ENCODE measurements at places on chromosomes 7 and 10.
A peak's percentile ranks its signal among the peaks of the same experiment; 100 is the strongest.

DNA sequence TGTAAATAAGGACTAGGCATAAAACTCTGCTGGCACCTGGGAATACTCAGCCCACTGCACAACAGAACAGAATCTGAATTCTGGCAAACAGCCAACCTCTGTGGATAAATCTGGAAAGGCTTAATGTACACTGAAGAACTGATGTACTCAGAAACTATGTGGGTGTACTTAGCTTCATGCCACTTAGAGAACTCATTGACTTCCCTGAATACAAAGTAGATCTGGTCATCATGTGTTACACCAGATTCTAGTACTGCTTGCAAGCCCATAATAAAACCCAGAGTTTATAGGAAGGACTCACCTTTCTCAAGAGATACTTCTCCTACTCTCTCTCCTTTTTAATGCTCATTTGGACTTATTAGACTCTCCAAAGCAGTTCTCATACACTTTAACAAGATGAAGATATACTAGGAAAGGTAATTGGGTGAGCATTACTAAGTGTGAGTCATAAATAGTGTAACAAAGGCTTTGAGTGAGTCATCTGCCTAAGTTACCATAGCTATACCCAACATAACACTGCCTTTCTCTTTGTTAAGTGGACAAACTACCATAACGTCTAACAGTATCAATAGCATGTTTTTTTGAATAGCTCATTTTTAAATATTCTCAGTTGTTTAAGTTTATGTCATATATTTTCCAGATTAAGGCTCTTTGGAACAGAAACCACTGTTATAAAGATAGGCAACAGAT is 309.1 kb downstream of the MDFIC start:
- no peak for DNase-seq

GRCh38 chr10:3014968-3015367 is 52.4 kb upstream of the PFKP start:
- DNase-seq, result no peak

DNA sequence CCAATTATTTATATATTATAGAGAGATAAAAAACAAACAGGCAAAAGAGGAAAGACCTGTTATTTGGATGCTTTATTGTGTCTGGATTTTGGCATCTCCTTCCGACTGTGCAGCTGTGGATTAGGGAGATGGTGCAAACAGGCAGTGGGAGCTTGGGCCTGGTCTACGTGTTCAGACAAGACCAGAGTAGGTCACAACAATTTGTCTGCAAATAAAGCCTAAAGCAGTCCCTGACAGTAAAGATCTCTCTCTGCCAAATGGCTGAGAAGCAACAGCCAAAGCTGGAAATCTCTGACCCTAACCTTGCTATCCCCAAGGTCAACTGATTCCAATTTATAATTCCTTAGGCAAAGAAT is 82.0 kb downstream of the ABLIM1 start:
- no peak for DNase-seq

GRCh38 chr10:88731296-88731695 is 25.2 kb downstream of the LIPK start:
- DNase-seq, result no peak

GRCh38 chr10:56346845-56347415 is 14.1 kb downstream of the ZWINT start:
- no peak for DNase-seq

GRCh38 chr7:83732305-83732704 is 83.4 kb upstream of the SEMA3E start:
- DNase-seq, result no peak

GRCh38 chr10:29585488-29585976 is 49.2 kb downstream of the SVIL start:
- no peak for DNase-seq

- peak; percentile 55 for DNase-seq
These were observed 23.6 kb downstream of the ST8SIA6 start for GRCh38 chr10:17430647-17431355.

GRCh38 chr10:24744946-24745345 is 21.3 kb upstream of the ARHGAP21 start:
- DNase-seq, result no peak

GRCh38 chr10:110354322-110354766 is 49.6 kb upstream of the SMNDC1 start:
- peak; percentile 76 for DNase-seq

GRCh38 chr10:75283671-75284470 is 48.1 kb upstream of the COMTD1 start:
- DNase-seq, result no peak

- DNase-seq, result no peak
These were observed 189.3 kb downstream of the ELMO1 start for GRCh38 chr7:37259319-37259821.

- no peak for DNase-seq
These were observed 17.3 kb upstream of the SAMD9L start for GRCh38 chr7:93165447-93165846.

GRCh38 chr7:99447943-99448342 is 9.2 kb downstream of the CPSF4 start:
- DNase-seq, result no peak

DNA sequence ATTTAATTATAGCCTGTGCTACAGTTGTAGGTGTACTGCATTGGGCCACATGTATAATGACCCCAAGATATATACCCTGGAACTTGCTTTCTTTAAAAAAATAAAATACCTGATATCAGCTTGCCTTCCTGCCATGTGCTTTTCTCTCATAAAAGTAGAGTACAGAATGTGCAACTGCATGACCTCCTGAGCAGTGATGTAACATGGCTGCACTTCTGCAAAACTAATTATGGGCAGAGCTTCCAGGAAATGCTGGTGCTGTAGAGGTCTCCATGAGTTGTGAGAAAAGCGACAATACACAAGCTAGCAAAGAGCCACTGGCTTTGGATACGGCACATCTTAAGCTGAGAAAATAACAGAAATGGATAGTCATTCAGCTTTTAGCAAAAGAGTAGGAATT is 6.5 kb upstream of the ERLIN1 start:
- no peak for DNase-seq

- DNase-seq, result no peak
These were observed 23.5 kb downstream of the CNOT4 start for GRCh38 chr7:135486261-135486920.

DNA sequence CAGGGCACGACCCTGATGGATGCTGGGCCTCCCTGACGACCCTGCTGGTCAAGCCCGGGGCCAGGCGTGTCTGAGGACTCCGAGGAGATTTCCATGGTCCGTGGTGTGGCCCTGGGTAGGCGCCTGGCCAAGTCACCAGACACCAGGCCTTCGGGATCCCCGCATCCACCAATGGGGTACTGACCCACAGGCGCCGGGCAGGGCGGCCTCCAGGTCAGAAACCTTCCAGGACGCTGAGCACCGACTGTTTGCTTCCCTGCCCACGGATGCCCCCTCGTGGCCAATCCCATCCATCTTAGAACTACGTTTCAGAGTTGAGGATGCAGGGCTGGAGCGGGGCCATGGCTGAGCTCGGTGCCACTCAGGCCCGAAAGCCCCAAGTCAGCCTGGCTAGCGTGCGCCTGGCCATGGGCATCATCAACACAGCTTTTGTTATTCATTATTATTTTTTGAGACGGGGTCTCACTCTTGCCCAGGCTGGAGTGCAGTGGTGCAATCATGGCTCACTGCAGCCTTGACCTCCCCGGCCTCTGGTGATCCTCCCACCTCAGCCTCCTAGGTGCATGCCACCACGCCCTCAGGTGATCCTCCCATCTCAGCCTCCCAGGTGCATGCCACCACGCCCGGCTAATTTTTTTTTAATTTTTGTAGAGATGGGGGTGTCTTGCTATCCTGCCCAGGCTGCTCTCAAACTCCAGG is 7.1 kb upstream of the AMZ1 start:
- DNase-seq, result peak; percentile 65

DNA sequence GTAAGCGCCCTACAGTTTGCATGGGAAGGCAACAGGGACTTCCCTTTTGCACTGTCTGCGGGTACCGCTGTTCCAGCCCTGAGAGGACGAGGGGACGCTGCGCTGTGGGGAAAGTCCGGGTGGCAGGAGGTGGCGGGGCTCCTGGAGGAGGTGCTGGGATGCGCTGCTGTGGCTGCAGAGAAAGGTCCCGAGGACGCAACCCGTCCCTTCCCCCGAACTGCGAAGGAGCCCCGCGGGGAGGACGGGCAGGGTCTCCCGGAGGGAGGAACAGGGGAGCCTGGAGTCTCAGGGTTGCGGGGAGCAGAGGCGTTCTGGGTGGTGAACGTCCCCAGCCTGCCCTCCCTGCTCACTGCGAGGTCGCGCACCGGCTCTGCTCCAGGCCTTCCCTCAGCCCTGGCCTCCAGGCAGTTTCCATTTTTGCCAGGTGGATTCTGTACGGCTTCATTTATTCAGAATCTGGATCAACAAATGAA is 91.6 kb downstream of the CXCL12 start:
- no peak for DNase-seq

DNA sequence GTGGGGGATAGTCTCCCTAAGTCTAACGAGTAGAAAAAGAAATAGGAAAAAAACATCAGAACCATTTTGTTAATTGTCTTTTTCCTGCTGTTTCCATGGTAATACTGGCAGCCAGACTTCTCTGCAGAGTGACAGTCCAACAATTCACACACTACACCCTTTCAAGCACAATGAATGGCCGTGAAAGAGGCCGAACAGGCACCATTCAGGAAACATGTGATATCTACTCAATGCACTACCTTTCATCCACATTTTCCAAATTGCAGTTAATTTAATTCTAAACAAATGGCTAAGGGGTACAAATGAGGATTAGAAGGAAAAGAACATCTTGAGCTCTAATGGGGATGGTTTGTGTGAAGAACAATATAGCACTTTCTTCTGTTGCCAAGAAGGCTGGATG is 358.5 kb upstream of the ANKRD30A start:
- DNase-seq, result no peak

Data from activated CD4-positive, CD25-positive, alpha-beta regulatory T cell treated with anti-CD3 and anti-CD28 coated beads, Interleukin-2, amount 50 U/mL, for 72 hours (primary cell).